ENCODE measurements at places on chromosomes 13 and 19.

GRCh38 chr13:59970847-59971246 is 192.9 kb downstream of the DIAPH3 start:
- no peak for DNase-seq

DNA sequence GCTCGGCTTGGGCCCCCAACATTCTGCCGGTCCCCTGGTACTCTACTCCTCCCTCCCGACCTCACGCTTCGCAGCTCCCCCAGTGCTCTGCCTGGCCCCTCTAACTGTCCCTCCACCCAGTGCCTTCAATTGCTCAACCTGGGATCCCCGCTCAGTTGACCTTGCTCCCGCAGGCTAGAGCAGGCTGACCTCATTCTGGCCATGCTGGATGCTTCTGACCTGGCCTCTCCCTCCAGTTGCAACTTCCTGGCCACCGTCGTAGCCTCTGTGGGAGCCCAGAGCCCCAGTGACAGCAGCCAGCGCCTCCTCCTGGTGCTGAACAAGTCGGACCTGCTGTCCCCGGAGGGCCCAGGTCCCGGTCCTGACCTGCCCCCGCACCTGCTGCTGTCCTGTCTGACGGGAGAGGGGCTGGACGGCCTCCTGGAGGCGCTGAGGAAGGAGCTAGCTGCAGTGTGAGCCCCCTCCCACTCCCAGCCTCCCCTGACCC is 3.6 kb downstream of the GTPBP3 start:
- no peak for DNase-seq

GRCh38 chr19:55441319-55441691 is 1.8 kb downstream of the SHISA7 start:
- DNase-seq, result no peak

DNA sequence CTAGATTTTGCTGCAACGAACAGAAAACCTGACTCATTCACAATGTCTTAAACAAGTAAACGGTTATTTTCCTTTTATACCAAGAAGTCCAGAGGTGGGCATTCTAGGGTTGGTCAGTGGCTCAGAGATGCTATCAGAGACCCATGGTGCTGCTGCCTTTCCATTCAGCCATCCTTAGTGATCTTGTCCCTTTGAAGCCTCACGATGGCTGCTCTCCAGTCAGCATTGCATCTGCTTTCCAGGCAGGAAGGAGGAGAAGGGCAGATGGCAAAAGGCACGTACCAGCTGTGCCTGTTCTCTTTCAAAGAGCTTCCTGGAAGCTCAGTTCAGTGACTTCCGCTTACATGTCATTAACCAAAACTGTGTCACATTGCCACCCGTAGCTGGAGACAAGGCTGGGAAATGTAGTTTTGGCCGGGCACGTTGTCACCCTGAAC is 30.1 kb downstream of the WDFY2 start:
- peak; percentile 17 for DNase-seq

DNA sequence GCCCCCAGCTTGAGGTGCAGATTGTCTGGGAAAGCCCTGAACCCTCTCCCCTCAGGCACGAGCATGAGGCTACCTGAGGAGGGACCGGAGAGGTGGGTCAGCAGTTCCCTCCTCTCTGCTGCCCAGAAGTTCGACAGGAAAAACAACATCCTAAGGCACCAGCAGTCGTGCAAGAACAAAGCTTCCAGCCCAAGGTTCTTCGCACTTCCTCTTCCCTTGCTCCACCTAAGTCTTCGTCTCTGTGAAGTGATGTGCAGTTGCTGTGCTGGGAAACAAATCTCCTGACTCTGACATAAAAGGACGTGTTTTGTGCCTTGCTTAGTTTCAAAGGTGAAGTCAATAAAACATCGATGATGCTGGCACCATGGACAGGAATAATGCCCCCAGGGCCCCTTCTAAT is 173.3 kb downstream of the USP12 start:
- no peak for DNase-seq

GRCh38 chr13:66137384-66137783 is 1092.8 kb downstream of the PCDH9 start:
- no peak for DNase-seq

DNA sequence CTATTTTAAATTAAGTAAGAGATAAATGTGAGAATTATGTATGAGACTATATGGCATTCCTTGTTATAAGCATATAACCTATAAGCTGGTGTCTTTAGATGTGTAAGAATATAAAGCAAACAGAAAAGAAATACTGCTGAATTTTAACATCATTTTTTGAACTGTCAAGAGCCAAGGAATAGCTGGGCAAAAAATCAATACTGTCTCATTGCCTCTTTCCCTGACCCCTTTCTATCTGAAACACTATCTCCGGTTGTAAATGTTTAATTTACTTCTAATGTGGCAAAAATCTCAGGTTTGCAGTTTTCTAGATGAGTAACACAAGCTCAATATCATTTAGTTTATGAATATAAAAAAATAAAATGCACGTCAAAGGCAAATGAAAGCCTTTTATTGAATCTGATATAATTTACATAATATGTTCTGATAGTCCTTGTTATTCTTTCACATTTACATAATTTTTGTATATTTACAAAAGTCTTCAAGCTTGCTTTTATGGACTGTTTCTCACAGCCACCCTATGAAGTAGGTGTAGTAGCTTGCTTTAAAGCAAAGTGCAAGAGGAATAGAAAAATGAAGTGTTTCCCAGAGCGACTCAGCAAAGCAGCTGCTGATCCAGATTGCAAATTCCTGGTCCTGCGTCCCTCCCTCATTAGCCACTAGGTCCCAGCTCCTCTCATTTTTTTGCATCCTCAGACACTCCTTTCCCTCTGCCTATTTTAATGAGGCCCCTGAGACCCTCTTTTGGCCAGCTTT is 188.2 kb upstream of the RFC3 start:
- no peak for DNase-seq

- no peak for DNase-seq
Observed at GRCh38 chr13:45695198-45695730, 6.9 kb upstream of the CBY2 start.

DNA sequence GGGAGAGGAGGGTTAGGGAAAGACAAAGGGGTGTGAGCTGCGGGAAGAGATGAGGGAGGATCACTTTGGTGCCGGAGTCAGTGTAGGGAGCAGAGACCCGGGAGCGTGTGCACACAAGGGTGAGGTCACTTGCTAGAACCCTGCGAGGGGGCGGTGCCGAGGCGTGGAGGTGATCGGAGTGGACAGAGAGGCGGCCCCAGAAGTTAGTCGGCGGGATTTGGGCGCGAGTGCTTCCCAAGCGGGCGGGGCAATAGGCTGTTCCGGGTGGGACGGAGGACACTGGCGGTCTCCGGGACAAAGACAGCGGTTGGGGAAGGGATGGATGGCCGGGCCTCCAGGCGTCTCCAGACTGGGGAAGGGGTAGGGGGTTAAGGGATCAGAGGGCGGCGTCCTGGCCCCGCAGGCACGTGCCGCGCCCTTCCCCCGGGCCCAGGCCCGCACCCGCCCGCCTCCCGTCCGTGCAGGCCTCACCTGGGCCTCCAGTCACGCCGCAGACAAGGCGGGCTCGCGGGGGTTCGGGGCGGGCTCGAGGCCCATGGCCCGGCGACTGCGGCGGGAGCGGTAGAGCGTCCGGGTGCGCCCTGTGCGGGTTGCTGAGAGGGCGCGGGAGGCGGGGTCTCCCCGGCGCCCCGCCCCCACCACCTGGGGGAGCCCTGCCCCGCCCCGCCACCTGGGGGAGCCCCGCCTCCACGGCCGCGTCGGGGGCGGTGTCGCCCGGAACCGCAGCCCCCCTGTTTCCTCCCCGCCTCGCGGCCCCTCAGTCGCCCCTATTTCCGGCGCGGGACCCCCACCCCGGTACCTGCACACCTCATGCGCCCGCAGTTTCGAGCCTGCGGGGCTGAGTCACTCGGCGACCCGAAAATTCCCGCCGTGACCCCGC is at the start of gene LPAR2:
Gene LPAR2, minus strand, starts transcription at position 600 of the 880 bp plus-strand sequence. CDS start 945 bp downstream, outside the sequence.
- peak; percentile 80 for DNase-seq

DNA sequence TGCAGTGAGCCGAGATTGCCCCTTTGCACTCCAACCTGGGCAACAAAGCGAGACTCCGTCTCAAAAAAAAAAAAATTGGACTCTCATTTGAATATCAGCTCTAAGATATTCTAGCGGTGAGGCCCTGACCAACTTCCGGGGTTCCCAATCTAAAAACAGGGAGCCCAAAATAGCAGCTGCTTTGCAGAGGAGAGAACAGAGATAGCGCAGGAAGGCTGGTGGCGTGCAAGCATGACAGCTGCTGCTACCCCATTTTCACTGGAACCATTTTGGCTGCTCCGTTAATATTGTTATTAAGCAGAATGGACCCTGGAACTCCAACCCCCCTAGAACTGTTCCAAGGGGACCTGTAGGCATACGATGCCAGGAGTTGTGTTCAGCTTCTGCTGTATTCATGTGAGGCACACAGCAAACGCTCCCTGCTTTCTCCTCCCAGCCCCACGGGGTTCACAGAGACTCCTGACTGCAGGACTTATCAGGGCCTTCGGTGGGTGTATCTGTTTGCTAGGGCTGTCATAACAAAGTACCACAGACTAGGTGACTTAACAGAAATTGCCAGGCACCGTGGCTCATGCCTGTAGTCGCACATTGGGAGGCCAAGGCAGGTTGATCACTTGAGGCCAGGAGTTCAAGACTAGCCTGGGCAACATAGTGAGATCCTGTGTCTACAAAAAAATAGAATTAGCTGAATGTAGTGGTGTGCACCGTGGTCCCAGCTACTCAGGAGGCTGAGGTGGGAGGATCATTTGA is 11.5 kb downstream of the STXBP2 start:
- DNase-seq, result no peak

DNA sequence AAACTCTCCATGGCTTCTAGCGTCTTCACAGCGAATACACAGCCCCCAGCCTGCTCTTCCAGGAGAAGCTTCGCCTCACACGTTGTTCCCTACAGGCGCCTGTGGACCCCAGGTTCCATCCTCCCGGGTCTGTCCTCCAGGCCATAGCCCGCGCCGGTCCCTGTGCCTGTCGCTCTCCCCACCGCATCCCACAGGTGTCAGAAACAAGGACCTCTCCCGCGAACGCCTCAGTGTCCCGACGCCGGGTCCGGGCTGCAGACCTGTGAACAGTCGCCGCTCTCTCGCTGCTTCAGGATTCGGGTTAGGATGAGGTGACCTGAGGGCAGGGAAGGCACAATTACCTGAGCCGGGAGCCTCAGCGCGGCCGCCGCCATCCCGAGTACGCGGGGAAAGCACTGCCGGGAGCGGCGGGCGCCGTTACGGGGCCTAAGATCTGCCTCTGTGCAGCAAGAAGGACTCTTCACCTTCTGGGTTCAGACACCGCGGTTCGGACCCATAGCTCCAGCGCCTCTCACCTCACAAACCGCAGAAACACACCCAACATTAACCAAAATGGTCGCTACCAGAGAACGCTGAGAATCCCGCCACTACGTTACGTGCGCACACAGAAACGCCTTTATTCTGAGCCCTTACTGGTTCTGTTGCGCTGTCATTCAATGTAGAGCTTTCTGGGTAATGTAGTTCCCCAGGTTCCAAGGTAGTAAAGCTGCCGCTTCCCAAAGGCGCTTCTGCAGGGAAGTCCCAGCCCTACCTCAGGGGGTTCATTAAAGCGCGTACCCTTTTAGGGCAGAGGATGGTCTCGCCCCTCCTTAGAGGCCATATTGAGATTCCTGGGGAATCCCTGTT is at the start of gene ZNF418:
Gene ZNF418, minus strand, starts transcription at position 583 of the 846 bp plus-strand sequence. CDS start 1,580 bp downstream, outside the sequence.
- DNase-seq, result peak; percentile 13

GRCh38 chr19:12453495-12453894 is 12.7 kb upstream of the ZNF443 start:
- DNase-seq, result no peak

DNA sequence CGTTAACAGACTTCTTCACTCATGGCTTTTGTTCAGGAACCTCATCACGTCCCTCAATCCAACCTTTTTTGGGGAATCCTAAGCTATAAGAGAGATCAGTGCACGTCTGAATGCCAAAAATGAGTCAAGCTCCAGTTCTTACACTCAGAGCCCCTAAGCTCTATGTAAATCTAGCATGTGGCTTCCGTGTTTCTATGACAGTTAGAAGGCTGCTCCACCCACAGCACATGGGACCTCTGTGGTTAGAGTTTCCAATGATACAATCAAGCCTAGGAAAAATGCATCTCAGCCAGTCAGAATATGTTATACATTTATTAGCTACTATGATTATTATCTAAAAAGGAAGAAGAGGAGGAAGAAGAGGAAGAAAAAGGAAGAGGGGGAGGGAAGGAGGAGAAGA is 135.9 kb downstream of the ENOX1 start:
- no peak for DNase-seq

GRCh38 chr13:95445131-95445530 is 107.4 kb upstream of the CLDN10 start:
- no peak for DNase-seq

DNA sequence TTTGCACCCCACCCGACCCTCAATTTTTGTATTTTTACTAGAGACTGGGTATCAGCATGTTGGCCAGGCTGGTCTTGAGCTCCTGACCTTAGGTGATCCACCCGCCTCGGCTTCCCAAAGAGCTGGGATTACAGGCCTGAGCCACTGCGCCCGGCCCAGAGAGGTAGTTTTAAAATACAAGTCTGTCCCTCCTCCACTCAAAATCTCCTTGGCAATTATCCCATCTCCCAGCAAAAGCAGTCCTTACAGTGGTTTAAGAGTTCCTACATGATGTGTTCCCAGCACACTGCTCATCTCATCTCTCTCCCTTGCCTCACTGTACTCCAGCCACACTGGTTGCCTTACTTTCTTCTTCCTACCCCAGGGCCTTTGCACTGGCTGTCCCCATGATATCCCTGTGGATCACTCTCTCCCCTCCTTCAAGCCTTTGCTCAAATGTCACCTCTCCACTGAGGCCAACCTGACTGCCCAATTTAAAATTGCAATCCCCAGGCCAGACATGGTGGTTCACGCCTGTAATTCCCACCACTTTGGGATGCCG is 24.3 kb downstream of the LRFN3 start:
- no peak for DNase-seq

- DNase-seq, result no peak
Observed at GRCh38 chr19:56091751-56092546, 29.1 kb downstream of the ZNF787 start.

DNA sequence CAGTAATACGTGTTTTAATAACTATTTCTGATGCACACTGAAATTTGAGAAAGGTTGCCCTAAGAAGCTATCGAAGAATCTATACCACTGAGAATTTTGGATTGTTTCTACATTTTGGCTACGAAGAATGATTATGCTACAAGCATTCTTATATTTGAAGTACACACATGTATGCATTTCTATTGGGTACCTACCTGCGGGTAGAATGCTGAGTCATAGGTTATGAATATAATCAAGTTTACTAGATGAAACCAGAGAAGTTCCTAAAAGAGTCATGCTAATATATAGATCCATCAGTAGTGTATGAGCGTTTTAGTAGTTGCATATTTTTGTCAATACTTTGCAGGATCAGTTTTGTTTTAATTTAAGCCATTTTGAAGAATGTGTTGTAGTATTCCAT is 62.0 kb upstream of the PCDH20 start:
- no peak for DNase-seq

DNA sequence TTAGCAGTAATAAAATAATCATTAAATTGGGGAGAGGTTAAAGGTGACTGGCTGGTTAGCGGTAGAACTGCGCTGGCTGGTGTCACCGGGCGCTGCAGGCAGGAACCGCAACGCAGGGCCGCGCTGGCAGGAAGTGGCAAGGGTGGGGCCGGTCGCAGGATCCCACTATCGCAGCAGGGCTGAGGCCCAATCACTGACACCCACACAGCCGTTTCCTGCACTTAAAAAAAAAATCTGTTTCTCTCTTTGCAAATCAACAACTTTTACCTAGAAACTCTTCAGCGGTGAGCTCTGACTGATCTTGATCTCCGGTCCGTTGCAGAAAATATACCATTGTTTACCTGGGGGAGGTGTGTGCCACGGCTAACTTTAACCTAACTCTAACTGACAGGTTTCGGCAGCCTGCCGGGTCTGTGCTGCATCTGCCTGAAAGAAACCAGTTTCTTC is 46.9 kb downstream of the KLF2 start:
- peak; percentile 87 for DNase-seq
